ENCODE measurements at places on chromosomes 16 and 17. TPM values are rescaled to one million over a fixed set of nuclear protein-coding genes. Genes with fewer than 3 reads are reported as not detected.

DNA sequence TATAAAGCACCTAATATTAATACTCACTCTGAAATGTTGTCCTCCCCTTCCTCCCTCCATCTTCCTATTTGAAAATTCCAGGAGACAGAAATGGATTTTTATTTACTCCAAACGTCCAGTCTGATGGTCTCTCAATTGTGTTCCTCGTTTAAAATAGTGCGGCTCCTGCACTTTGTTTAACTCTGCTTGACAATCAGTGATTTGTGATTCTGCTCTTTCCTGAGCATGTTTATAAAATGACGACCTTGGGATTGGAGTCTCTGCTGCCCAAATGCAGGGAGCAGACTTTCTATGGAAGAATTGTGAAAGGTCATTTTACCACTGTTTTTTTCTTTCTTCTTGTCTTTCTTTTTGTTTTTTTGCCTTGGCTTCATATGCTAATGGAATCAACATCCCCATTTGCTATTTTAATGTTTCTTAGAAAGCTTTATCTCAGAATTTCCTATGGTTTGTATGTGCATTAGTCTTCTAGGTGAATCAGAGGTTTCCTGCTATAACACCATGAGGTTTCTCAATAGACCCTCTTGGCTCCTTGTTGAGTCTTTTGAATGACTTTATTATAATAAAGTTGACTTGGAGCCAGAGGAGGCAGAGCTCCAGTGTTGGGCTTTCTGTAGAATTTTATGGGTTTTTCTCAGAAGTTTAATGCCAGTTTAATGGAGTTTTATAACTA is 376.5 kb downstream of the CDH11 start:
- no peak for DNase-seq
- no peaks in the 10 kb centered on the region for H3K27me3 ChIP-seq
- H3K4me3 ChIP-seq: no peak overlapping the region
- H3K27ac ChIP-seq: no peak overlapping the region
- H3K36me3 ChIP-seq: no peaks in the 10 kb centered on the region

DNA sequence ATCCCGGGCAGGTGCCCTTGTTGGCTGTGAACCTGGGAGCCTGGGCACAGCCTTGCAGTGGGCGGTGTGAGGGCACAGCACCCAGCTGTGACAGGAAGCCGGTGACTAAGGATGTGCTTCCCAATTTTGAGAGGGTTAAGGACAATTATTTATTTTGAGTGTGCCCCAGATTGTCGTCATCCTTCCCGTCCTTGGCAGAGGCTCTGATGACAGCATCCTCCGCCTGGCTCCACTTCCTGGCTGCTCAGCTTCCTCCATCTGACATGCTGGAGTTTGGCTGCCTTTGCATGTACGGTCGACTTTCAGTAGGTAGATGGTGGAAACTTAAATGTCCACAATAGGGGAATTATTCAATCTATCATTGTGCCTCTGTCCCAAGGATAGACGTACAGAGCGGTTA is 282.4 kb upstream of the EEF2KMT start:
- H3K27me3 ChIP-seq: peaks cover 2% of the 10 kb centered on the region
- H3K4me3 ChIP-seq: no peak overlapping the region
- no peaks in the 10 kb centered on the region for H3K36me3 ChIP-seq
- H3K4me1 ChIP-seq: no peaks in the 10 kb centered on the region
- H3K27ac ChIP-seq: no peak overlapping the region

- no peaks in the 10 kb centered on the region for H3K36me3 ChIP-seq
- no peaks in the 10 kb centered on the region for H3K4me1 ChIP-seq
- H3K4me3 ChIP-seq: no peak within 1 kb of the TSS
- no peaks in the 10 kb centered on the region for H3K27me3 ChIP-seq
These were observed at the start of gene PRR15L for GRCh38 chr17:47957591-47958490. Gene PRR15L, minus strand, starts transcription at chr17:47957883. Its CDS starts 4,649 bp downstream, at chr17:47953234.

Gene C16orf46
- 0.32 TPM for total RNA-seq

Gene CFAP97D1
- not detected for total RNA-seq
